EH (cell line): ENCODE measurements at places on chromosomes 5 and 9.

DNA sequence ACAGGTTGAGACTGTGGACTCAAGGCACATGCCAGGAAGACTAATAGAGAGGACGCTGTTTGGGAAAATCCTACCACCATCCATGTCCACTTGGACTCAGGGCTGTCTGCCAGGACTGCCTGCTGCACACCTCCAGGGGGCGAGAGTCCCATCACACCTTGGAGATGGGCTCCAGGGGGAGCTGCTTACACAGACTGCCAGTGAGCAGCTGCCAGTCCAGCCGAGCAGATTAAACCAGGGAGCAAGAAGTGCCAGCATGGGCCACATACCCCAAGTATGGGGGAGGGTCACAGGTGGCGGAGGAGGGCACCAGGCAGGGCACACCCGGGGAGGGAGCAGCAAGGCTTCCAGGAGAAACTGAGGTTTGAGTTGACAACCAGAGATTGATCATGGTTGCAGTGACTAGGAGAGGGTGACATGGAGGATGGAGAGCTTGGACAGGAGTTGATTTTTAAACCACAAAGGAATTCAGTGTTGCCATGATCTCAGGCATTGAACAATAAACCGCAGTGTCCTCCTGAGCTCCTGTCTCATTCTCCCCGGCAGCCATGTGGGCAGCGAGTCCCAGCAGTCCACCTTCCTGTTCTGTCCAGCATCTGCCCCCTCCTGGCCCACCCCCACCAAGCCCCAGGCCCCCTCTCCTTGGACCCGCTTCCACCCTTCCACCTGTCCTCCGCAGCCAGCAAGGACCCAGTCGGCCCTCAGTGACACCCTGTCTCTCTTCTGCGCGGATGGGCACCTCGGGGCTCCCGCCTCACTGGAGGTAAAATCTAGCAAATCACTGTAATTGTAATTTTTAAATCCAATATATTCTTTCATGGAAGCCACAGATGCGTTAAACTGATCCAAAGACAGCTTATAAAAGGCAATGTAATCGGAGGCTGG lies 3.1 kb upstream of the VAV2 start:
- peak; percentile 33 for DNase-seq

GRCh38 chr9:119802621-119803020 lies 433.4 kb upstream of the BRINP1 start:
- peak; percentile 1 for DNase-seq

GRCh38 chr5:91182763-91183162 lies 200.4 kb downstream of the ARRDC3 start:
- peak; percentile 34 for DNase-seq

DNA sequence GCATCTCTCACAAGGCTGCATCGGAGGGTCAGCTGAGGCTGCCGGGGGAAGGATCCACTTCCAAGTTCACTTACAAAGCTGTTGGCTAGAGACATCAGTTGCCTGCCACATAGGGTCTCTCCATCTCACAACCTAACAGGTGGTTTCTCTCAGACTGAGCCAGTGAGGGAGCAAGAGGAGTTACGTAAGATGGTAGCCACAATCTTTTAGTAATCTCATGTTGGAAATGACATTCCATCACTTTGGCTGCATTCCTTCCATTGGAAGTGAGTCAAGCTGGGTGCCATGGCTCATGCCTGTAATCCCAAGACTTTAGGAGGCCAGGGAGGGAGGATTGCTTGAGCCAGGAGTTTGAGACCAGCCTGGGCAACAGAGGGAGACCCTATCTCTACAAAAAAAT lies 7.4 kb upstream of the GRK6 start:
- DNase-seq, result peak; percentile 72

GRCh38 chr9:76609285-76610010 lies 150.5 kb downstream of the GCNT1 start:
- no peak for DNase-seq

- DNase-seq, result no peak
Observed at GRCh38 chr9:15158064-15158463, 149.0 kb downstream of the TTC39B start.

DNA sequence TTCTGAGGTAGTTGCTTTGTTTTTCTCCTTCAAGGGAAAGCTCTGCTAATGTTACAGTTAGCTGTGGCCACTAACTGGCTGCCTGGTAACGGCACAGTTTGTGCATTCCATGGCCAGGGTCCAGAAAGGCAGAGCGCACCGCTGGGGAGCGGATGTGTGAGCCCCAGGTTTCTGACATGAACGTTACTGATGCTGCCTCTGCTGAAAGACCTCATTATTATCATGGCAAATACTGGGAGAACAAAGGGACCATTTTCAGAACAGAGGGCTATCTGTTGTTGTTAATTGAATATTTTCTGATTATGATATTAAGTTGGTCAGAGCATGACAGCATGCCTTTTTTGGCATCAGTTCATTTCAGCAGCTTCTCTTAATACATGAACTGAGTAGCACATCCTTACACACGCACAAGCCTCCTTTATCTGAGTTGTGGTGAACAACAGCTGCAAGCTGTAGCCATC lies 134.1 kb downstream of the NUDT12 start:
- peak; percentile 92 for DNase-seq

- no peak for DNase-seq
Observed at GRCh38 chr5:135072387-135073281, 38.6 kb upstream of the PITX1 start.

DNA sequence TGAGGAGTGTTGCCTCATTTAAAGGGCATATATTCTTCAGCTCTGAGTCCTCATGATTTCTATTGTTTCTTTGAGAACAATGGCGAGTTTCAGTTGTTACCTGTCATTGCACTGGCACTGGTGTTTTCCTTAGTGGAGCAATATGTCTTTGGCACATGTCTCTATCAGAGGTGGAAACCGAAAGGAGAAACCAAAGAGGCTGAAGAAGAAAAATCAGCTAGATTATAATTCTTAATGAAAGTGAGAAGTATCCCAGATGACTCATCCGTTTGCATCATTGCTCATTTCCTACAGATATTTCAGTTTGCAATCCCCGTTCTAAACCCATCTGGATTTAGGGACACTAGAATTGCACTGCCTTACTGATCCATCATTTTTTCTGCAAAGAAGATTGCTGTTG lies 324.6 kb downstream of the TMEM232 start:
- no peak for DNase-seq

DNA sequence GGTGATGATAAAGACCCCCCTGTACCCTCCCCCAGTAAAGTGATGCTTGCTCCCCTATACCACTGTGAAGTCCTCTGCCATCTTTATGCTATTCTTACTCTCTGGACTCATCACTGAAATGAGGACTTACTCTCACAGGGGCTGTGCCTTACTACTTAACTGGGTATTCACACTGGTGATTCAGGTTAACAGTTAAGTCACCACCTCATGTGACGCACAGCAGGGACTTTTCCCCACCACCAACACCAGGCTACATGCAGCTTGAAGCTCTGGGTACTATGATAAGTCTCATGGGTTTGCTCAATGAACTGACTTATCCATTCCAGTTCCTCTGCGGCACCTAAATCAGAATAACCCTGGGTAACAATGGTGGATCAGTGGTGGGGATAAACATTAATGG lies 163.7 kb downstream of the ELAVL2 start:
- DNase-seq, result no peak

- peak; percentile 37 for DNase-seq
Observed at GRCh38 chr5:171314728-171315385, 5.8 kb downstream of the TLX3 start.

DNA sequence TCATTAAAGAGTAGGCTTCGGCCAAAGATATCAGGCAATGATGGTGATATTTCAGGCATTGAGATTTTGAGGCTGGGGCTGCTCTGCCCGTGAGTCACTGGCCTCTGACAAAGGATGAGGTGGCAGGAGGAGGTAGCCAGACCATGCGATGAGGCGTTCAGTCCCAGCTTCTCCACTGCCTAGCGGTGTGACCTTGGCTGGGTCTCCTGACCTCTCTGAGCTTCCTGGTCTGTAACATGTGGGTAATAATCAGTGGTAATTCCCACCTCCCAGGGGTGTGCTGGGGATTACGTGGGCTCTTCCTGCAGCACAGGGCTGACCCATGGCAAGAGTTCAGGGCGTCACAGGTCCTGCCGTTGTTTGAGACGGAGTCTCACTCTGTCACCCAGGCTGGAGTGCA lies 73.2 kb upstream of the RAPGEF1 start:
- DNase-seq, result no peak

GRCh38 chr5:137206030-137206715 lies 293.0 kb downstream of the SPOCK1 start:
- DNase-seq, result peak; percentile 83

GRCh38 chr9:99360026-99360425 lies 137.9 kb downstream of the SEC61B start:
- DNase-seq, result no peak

GRCh38 chr5:14726066-14726838 lies 61.7 kb downstream of the OTULIN start:
- DNase-seq, result peak; percentile 83

- no peak for DNase-seq
Observed at GRCh38 chr9:117722108-117722761, 18.0 kb downstream of the TLR4 start.

GRCh38 chr5:71877511-71877910 lies 158.4 kb downstream of the CARTPT start:
- no peak for DNase-seq

- DNase-seq, result no peak
Observed at GRCh38 chr9:94057918-94058317, 26.3 kb upstream of the PTPDC1 start.

GRCh38 chr5:181207214-181207959 lies 2.4 kb upstream of the TRIM7 start:
- DNase-seq, result peak; percentile 97

GRCh38 chr9:130328349-130328801 lies 62.8 kb downstream of the HMCN2 start:
- DNase-seq, result peak; percentile 35

DNA sequence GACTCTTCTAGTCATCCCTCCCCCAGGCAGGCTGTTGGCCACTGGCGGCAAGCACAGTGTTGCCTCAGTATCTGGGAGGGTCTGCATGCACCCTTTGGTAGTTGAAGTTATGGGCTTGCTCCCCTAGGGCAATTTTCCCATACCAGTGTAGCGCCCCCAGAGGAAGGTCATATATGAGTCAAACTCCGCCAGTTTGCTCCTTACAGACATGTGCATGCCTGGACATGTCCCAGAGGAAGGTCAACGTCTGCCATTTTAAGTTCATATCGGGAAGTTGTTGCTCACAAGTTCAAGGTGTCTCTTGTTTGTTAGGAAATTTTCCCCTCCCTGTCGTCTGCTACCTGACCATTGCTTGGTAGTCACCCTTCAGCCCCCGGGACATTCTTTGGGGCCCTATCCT lies 51.3 kb upstream of the MROH2B start:
- no peak for DNase-seq

DNA sequence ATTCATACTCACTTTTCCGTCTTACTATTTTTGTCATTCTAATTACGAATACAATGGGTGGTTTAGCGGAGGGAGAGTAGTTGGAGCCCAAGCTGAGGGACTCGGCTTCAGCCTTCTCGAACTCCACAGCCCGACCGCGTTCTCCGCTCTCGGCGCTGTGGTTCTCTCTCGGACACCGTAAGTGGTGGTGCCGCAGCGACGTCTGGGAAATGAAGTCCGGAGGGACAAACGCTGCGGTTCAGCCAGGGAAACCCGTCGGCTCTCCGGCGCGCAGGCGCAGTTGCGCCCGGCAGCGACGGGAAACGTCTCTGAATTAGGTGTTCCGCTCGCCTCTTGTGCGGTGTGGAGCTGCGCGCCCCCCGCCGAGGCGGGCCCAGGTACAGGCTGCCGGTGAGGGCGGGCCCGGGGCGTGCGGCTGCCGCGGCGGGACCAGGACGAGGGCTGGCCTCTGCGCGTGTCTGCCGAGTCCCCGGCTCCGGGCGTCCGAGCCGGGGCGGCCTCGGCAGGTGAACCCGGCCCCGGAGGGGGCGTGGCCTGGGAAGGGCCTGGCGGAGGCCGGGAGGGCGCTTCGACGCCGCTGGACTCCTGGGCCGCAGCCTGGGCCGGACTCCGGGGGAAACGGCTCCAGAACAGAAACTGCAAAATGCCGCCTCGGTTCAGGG lies at the start of gene ZNF879:
ZNF879 (plus strand) TSS at position 277 of the 662 bp plus-strand sequence. CDS start 1,201 bp downstream, outside the sequence.
- DNase-seq, result peak; percentile 95

GRCh38 chr5:6830643-6831239 lies 117.5 kb downstream of the TENT4A start:
- DNase-seq, result no peak

DNA sequence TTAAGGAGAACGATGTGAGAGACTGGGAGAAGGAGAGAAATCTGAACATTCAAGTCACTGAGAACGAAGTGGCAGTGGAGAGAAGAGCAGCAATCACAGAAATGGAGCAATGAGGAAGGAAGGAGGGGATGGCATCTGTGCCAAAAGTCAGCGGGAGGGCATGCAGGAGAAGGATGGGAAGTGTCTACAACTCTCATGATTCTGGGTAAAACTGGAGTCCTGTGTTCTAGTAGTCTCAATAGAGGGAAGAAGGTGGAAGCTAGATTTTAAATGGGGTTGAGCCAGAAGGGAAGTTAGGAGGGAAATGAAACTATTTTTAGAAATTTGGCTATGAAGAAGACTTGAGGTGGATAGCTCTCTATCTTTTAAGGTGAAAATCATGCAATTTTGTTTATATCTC lies 39.1 kb upstream of the SPATA31C2 start:
- DNase-seq, result no peak

- DNase-seq, result peak; percentile 43
Observed at GRCh38 chr9:127884427-127884911, 7.0 kb upstream of the AK1 start.

DNA sequence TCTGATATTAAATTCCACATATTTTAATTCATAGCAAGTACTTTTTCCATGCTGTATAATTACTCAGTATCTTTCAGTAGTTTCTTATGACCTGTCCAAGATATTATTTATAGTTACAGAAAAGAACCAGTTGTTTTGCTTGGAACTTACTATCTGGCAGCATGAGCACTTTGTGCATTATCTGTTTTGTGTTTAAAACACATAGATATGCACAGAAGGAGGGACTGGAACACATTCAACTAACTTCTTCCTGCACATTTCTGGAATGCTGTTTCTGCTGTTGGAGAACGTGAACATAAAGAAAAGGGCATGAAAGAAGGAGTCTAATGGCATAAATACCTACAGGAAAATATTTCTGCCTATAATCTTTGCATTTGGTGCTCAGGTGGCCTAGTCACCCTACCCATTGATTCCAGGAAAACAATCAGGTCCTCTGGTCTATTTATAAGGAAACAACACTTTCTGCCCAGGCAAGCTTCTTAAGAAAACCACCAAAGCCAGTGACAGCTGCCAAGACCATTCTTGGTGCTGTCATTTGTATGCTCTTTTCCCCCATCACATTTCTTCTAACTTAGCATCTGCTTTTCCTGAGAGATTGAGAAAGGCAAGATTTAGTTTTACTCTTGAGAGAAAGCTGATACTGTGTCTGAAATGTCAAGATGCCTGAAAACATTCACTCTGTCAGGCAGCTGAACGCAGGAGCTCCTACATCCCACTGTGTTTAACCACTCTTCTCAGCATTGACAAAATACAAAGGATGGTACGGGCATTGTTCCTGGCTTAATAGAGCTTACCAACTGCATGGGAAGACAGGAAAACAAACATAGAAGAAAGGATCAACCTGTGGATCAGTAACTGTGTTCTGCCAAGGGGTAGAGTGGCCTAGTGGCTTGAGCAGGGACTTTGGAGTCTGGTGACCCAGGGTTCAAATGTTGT lies 40.3 kb downstream of the RAB3C start:
- DNase-seq, result no peak
